Suppressor macrophage (primary cell): ENCODE measurements at places on chromosomes 5 and 9.

GRCh38 chr5:126984632-126985031 lies 45.7 kb downstream of the MARCHF3 start:
- no peak for DNase-seq

DNA sequence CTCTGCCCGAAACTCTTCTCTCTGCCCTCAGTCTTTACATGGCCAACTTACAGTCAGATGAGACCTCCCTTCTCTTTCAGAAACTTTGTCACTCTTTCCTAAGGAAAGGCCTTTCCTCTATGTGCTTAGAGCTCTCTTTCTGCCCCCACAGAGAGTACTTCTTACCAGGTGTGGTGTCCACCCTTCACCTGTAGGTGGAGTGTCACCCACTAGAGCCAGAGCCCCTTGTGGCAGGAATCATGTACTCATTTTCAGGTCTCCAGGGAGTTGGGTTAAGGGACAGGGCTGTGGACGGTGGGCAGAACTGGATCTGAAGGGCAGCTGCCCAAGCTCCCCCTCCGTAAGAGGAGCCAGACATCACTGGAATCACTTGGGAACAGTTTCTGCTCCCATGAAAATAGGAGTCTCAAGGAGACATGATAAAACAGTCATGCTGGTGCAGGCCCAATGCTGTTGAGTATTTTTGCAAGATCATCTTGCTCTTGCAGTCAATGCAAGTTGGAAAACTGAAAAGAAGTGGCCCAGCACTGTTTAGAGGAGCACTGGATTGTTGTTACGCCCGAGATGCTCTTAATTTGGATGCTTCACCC lies 436.7 kb downstream of the ZSWIM6 start:
- DNase-seq: no peak

GRCh38 chr5:107415762-107416161 lies 255.0 kb downstream of the EFNA5 start:
- no peak for DNase-seq

DNA sequence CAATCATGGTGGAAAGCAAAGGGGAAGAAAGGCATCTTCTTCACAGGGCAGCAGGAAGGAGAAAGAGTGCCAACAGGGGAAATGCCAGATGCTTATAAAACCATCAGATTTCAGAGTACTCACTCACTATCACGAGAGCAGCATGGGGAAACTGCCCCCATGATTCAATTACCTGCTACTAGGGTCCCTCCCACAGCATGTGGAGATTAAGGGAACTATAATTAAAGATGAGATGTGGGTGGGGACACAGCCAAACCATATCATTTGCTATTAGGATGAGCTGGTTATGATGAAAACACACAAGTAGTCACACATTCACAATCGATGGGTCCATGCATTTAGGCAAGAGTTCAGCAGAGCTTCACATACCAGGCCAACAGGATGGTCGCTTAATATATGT lies 469.0 kb downstream of the PDE4D start:
- DNase-seq: no peak

GRCh38 chr9:93630806-93631411 lies 54.5 kb downstream of the PHF2 start:
- no peak for DNase-seq

GRCh38 chr5:128965638-128966302 lies 482 bp downstream of the SLC27A6 start:
- DNase-seq: no peak

DNA sequence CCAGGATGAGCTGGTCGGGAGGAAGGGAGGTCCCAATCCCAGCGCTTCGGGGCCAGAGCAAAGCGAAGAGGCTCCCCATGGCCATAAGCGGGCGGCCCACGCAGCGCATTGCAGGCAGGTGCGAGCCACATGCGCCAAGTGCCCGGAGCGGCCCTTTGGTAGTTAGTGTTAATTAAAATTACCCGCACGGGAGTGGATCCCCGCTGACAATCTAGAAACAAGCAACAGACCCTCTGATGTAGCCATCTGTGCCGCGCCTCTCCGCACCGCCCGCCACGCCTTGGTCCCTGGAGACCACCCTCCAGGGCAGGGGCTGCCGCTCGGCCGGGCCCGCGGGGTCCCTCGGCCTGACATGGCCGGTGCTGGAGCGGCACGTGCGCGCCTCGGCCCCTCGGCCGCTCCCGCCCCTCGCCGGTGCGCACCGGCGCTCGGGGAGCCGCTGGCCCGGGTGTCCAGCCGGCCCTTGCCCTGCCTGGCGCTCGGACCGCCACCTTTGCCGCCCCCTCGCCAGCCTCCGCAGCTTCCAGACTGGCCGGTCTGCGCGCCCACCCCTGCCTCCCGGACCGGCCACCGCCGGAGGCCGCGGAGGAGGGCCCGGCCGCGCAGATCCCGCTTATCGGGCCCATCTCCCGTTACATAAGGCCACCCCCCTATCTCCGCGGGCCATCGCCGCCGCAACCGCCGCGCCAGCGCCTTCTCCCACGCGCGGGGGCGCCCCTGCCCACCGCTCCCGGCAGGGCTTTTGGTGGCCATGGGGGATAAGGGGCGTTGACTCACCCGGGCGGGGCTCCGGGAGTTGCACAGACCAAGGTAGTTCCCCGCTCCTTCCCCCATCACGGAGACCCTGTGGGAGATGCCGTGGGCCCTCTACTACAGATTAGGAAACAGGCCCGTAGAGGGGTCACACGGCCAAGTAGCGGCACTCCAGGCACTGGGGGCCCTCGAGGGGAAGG lies 1.9 kb upstream of the IL13 start:
- no peak for DNase-seq
